ENCODE measurements at places on chromosomes 4 and X.

DNA sequence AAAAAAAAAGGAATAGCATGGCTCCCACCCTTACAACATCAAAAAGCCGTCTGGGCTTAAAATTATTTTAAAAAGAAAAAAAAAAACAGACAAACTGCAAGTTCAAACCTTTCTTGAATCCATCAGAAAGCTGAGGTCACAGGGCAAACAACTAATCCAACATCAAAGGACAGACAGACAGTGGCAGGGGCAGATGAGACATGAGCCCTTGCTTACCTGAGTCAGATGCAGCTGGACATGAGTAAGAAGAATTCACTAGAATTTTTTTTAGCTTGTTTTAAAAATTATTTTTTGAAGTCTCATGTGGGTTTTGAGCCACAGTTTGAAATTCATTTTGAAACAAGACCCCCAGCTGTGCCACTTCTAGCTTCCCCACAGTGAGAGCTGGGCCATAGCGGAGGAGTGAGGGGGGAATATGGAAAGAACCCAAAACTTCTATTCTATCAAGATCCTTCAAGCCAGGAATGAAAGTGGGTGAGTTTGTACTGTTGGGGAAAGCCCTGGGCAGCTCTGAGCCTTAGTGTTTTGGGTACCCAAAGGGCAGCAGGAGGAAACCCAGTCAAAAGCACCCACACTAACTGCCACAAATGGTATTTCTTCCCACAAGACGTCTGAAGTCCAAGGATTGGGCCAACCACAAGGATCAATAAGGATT is 111.4 kb downstream of the ATXN3L start:
- no peaks in the 10 kb centered on the region for H3K36me3 ChIP-seq
- no peak for DNase-seq
- H3K4me3 ChIP-seq = no peak overlapping the region
- peaks cover 6% of the 10 kb centered on the region for H3K4me1 ChIP-seq
- H3K27ac ChIP-seq = no peak overlapping the region
- peaks cover 26% of the 10 kb centered on the region for H3K27me3 ChIP-seq

- peak overlapping the region; percentile 47 for H3K27ac ChIP-seq
- peaks cover 24% of the 10 kb centered on the region for H3K4me1 ChIP-seq
- peak overlapping the region; percentile 47 for H3K4me3 ChIP-seq
- DNase-seq = peak; percentile 95
- H3K27me3 ChIP-seq = no peaks in the 10 kb centered on the region
Observed at GRCh38 chr4:184417802-184418511, 56.4 kb downstream of the IRF2 start.

DNA sequence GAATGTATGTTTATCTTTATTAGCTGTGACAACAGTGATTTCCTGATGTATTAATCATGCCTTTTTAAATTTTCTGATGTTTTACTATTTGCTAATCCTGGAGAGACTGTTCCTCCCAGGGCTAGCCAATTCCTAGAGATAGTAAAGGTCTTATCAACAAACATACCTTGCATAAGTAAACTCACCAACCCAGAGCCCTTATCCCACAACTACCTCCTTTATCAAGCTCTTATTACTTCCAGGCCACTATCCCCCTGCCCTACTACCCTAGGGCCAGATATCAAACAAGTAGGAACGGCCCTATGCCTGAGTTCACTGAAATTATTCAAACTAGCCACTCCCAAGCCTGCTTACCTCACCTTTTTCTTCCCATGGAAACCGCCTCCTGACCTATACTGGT is 58.2 kb upstream of the NPNT start:
- DNase-seq = no peak
- no peak overlapping the region for H3K4me3 ChIP-seq
- H3K27ac ChIP-seq = no peak overlapping the region
- H3K4me1 ChIP-seq = no peaks in the 10 kb centered on the region
- no peaks in the 10 kb centered on the region for H3K27me3 ChIP-seq

- no peaks in the 10 kb centered on the region for H3K27me3 ChIP-seq
- peak; percentile 16 for DNase-seq
- H3K4me1 ChIP-seq = peaks cover 13% of the 10 kb centered on the region
- peaks cover 7% of the 10 kb centered on the region for H3K36me3 ChIP-seq
- no peak overlapping the region for H3K27ac ChIP-seq
- H3K4me3 ChIP-seq = no peak overlapping the region
Observed at GRCh38 chr4:44661940-44662622, 10.7 kb upstream of the YIPF7 start.

GRCh38 chr4:53520116-53520515 is 71.2 kb downstream of the LNX1 start:
- H3K4me3 ChIP-seq = no peak overlapping the region
- H3K4me1 ChIP-seq = no peaks in the 10 kb centered on the region
- DNase-seq = no peak
- no peak overlapping the region for H3K27ac ChIP-seq

GRCh38 chrX:108270280-108270679 is 167.9 kb downstream of the COL4A6 start:
- peak overlapping the region; percentile 93 for H3K27ac ChIP-seq
- H3K27me3 ChIP-seq = peaks cover 74% of the 10 kb centered on the region
- peaks cover 6% of the 10 kb centered on the region for H3K36me3 ChIP-seq
- H3K4me3 ChIP-seq = peak overlapping the region; percentile 42
- peaks cover 50% of the 10 kb centered on the region for H3K4me1 ChIP-seq

DNA sequence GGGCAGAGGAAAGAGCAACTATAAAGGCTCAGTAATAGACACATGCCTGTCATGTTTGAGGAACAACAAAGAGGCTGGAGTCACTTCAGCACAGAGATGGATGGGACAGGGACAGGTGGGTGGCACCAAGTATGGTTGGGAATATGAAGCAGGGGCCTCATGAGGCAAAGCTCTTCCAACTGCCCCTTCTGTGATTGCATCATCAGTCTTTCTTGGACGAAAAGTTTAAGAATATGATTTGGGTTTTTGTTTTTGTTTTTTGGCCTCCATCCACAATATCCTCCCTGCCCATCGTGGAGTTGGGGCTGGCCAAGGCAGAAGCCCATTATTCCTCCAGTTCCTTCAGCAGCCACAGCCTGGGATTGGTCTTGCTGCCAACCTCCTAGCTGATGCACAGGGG is 34.4 kb downstream of the SAGE1 start:
- H3K27me3 ChIP-seq = peaks cover 75% of the 10 kb centered on the region
- H3K36me3 ChIP-seq = no peaks in the 10 kb centered on the region
- no peak overlapping the region for H3K27ac ChIP-seq
- DNase-seq = no peak
- no peak overlapping the region for H3K4me3 ChIP-seq

DNA sequence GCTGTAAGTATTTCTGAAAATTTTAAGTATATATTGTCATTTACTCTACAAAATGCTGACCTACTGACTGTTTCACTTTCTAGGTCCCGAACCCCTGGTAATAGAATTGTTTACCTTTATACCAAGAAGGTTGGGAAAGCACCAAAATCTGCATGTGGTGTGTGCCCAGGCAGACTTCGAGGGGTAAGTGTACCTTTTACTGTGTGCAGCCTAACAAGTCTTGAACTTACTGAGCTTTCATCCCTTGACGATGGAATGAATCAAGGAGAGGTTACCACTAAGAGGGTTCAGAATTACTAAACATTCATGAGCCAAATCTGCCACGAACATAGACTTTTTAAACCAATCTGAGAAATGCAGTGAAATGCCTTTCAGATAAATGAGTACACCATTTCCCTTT is 1.6 kb downstream of the RPL34 start:
- DNase-seq = no peak
- no peaks in the 10 kb centered on the region for H3K27me3 ChIP-seq
- H3K36me3 ChIP-seq = peaks cover 65% of the 10 kb centered on the region
- H3K4me1 ChIP-seq = peaks cover 32% of the 10 kb centered on the region
- H3K4me3 ChIP-seq = peak overlapping the region; percentile 97
- H3K27ac ChIP-seq = no peak overlapping the region

All from MCF 10A (cell line).